ENCODE measurements at places on chromosomes 1 and 21. TPM values are rescaled to one million over a fixed set of nuclear protein-coding genes. Genes with fewer than 3 reads are reported as not detected.

Gene SPATA45
- not detected for total RNA-seq

Gene HLX
- 6.2 TPM for total RNA-seq

Gene ZNF670
- total RNA-seq: 13.2 TPM

Gene PRRX1
- total RNA-seq: 100 TPM

Gene PLA2G2D
- total RNA-seq: not detected

Gene GBP5
- 0.93 TPM for total RNA-seq

Gene EFNA1
- 26.9 TPM for total RNA-seq

Gene KIRREL1
- total RNA-seq: 80.8 TPM

Gene TARDBP
- 215 TPM for total RNA-seq

Gene RIMKLA
- total RNA-seq: 8.2 TPM

Gene GBP7
- total RNA-seq: not detected

Gene FCGR2B
- total RNA-seq: 1.9 TPM

Gene DYNLT4
- not detected for total RNA-seq

Gene HDAC1
- 65.0 TPM for total RNA-seq
